Adrenal gland (tissue), 19 donors: ENCODE measurements at places on chromosomes 12 and 14. TPM values are rescaled to one million over a fixed set of nuclear protein-coding genes. Genes with fewer than 3 reads are reported as not detected.

MYH7 gene
- not detected for total RNA-seq

BDKRB2 gene
- 6.8 TPM for total RNA-seq

GARIN6 gene
- not detected for total RNA-seq

SPIC gene
- total RNA-seq = not detected

DEGS2 gene
- not detected for total RNA-seq

AGAP2 gene
- total RNA-seq = 2.6 TPM

TTC7B gene
- 25.6 TPM for total RNA-seq

COX8C gene
- total RNA-seq = not detected

CLEC2A gene
- total RNA-seq = not detected

KCNC2 gene
- total RNA-seq = not detected

PGF gene
- 12.1 TPM for total RNA-seq

CLEC4D gene
- total RNA-seq = not detected

NANOG gene
- not detected for total RNA-seq

MYH6 gene
- 0.04 TPM for total RNA-seq

MLH3 gene
- 44.1 TPM for total RNA-seq

PAH gene
- 5.2 TPM for total RNA-seq

CELA1 gene
- 0.28 TPM for total RNA-seq

TEAD4 gene
- total RNA-seq = 16.6 TPM

MGAT4C gene
- 0.09 TPM for total RNA-seq

CALCOCO1 gene
- total RNA-seq = 95.8 TPM

TSHR gene
- total RNA-seq = 1.3 TPM

C3AR1 gene
- 3.3 TPM for total RNA-seq

KRT72 gene
- total RNA-seq = not detected

ZFHX2 gene
- total RNA-seq = 1.00 TPM

GLTP gene
- total RNA-seq = 31.7 TPM

P2RX2 gene
- not detected for total RNA-seq

TSPAN9 gene
- 24.9 TPM for total RNA-seq

DTX1 gene
- total RNA-seq = 10.0 TPM

CIT gene
- 4.3 TPM for total RNA-seq

PLA2G1B gene
- total RNA-seq = 2.3 TPM

LMO3 gene
- total RNA-seq = 13.6 TPM

SNAPC1 gene
- total RNA-seq = 8.1 TPM

ATG101 gene
- total RNA-seq = 49.9 TPM

KRT83 gene
- not detected for total RNA-seq

RAD51B gene
- 18.5 TPM for total RNA-seq

COCH gene
- 8.4 TPM for total RNA-seq

FSCB gene
- total RNA-seq = not detected

CRIP2 gene
- 49.7 TPM for total RNA-seq
